Left renal pelvis (tissue), 4 donors: ENCODE measurements at places on chromosomes 13 and 19. TPM values are rescaled to one million over a fixed set of nuclear protein-coding genes. Genes with fewer than 3 reads are reported as not detected.

Gene TLE5
- 456 TPM for polyA plus RNA-seq

Gene ZNF66
- 6.1 TPM for polyA plus RNA-seq

Gene CABP5
- polyA plus RNA-seq, result not detected

Gene SPRED3
- 1.2 TPM for polyA plus RNA-seq

Gene ZNF579
- polyA plus RNA-seq, result 13.8 TPM

Gene ZNF296
- polyA plus RNA-seq, result 0.83 TPM

Gene ETV2
- 2.0 TPM for polyA plus RNA-seq

Gene ZNF606
- 31.9 TPM for polyA plus RNA-seq

Gene OR7D2
- 0.09 TPM for polyA plus RNA-seq

Gene KLK12
- polyA plus RNA-seq, result not detected

Gene BSPH1
- polyA plus RNA-seq, result not detected

Gene PLA2G4C
- 4.6 TPM for polyA plus RNA-seq

Gene IZUMO4
- polyA plus RNA-seq, result 7.0 TPM

Gene SAFB2
- 61.0 TPM for polyA plus RNA-seq

Gene AMER2
- polyA plus RNA-seq, result 0.32 TPM

Gene TMIGD2
- polyA plus RNA-seq, result 0.56 TPM

Gene ZNF90
- 20.4 TPM for polyA plus RNA-seq

Gene TOMM40
- 27.3 TPM for polyA plus RNA-seq

Gene CBY2
- polyA plus RNA-seq, result 0.39 TPM

Gene NCAN
- 0.04 TPM for polyA plus RNA-seq

Gene GYS1
- polyA plus RNA-seq, result 32.9 TPM

Gene IGFL1
- not detected for polyA plus RNA-seq

Gene TEKTIP1
- 3.9 TPM for polyA plus RNA-seq

Gene TARM1
- polyA plus RNA-seq, result 0.21 TPM

Gene F10
- 19.0 TPM for polyA plus RNA-seq

Gene EPS8L1
- polyA plus RNA-seq, result 42.4 TPM

Gene IRGC
- polyA plus RNA-seq, result not detected

Gene UQCRFS1
- polyA plus RNA-seq, result 34.8 TPM

Gene ZNF253
- polyA plus RNA-seq, result 35.0 TPM

Gene COL4A2
- polyA plus RNA-seq, result 456 TPM

Gene ATP4A
- polyA plus RNA-seq, result 0.14 TPM

Gene FXYD7
- polyA plus RNA-seq, result 1.5 TPM

Gene ZNF865
- polyA plus RNA-seq, result 6.8 TPM

Gene C19orf67
- polyA plus RNA-seq, result not detected

Gene METTL21C
- polyA plus RNA-seq, result not detected

Gene ZNF486
- 24.7 TPM for polyA plus RNA-seq

Gene ZNF443
- polyA plus RNA-seq, result 13.8 TPM

Gene ANGPTL8
- 0.56 TPM for polyA plus RNA-seq

Gene ZNF491
- polyA plus RNA-seq, result 3.4 TPM

Gene CALR3
- 0.10 TPM for polyA plus RNA-seq

Gene NKPD1
- polyA plus RNA-seq, result 0.06 TPM

Gene GPC6
- polyA plus RNA-seq, result 74.4 TPM

Gene DIAPH3
- polyA plus RNA-seq, result 10.5 TPM

Gene ZNF234
- 14.1 TPM for polyA plus RNA-seq

Gene GET3
- polyA plus RNA-seq, result 94.6 TPM

Gene FOXA3
- 0.11 TPM for polyA plus RNA-seq

Gene ZNF575
- polyA plus RNA-seq, result 5.8 TPM

Gene COL5A3
- polyA plus RNA-seq, result 1.1 TPM

Gene ZNF880
- polyA plus RNA-seq, result 25.3 TPM

Gene KDM4B
- polyA plus RNA-seq, result 28.4 TPM
